ENCODE measurements at places on chromosomes 3 and 15.

DNA sequence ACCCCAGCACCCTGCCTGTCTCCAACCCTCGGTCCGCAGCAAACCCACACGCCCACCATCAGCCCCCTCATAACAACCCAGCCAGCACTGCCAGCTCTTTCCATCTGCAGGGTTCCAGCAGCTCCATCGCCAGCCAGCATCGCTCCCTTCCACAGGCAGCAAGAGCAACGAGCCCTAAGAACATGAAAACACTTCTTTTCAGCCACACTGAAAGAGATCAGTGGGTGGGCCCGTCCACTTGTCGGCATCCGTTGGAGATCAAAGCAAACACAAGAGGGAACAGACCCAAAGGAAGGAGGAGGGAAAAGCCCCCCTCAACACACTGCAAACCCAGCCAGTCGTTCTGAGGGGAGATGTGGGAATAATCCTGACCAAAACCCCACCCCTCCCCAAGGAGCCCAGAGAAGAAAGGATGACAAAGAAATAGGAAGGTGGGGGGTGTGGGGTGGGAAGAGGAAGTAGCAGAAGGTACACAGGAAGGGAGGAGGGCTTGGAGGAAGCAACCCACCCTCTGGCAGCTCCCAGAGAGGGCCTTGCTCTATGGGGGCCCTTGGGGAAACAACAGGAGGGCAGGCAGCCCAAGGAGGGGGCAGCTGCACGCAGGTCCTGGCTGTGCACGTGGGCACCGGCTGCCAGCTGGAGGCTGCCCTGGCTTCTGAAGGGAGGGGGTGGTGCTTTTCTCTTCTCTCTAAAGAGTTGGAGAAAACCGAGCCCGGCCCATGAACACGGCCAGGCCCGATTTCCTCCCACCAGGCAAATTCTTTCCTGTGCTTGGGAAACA is 473.6 kb upstream of the PROK2 start:
- DNase-seq = no peak

- DNase-seq = no peak
These were observed 26.1 kb upstream of the TM4SF4 start for GRCh38 chr3:149448331-149448831.

DNA sequence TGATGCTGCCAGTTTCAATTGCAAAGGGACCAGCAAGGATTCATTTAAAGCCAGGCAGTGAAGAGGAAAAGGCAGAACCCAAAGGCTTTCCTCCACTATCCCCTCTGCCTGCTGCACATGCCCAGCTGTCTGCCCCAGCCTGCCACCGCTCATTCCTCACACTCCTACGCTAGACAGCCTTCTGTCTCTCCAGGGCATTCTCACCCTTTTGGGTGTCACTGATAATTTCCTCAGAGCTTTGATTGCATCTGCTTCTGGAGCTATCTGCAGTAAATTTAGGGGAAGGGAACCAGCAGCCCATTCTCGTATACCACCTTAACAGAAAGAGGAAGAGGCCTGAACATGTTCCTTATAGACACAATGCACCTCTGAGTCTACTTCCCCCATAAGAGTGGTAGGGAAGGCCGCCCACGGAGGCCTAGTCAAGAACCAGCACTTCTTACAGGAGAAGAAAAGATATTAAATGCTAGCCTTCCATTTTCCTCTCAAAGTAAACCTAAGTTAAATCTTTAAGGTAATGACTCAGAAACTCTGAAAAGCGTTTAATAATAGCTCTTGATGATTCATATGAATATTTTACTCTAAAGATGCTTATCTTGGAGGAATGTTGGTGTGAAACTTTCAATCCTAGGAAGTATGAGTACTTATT is 20.9 kb downstream of the NUDT16 start:
- no peak for DNase-seq

- DNase-seq = no peak
These were observed 175.8 kb upstream of the MME start for GRCh38 chr3:154904328-154904727.

- DNase-seq = no peak
These were observed 349.3 kb downstream of the MAGI1 start for GRCh38 chr3:65689436-65689835.

- DNase-seq = no peak
These were observed 590.2 kb upstream of the TBL1XR1 start for GRCh38 chr3:177787279-177788041.

GRCh38 chr3:114863848-114864247 is 283.2 kb downstream of the ZBTB20 start:
- DNase-seq = no peak

DNA sequence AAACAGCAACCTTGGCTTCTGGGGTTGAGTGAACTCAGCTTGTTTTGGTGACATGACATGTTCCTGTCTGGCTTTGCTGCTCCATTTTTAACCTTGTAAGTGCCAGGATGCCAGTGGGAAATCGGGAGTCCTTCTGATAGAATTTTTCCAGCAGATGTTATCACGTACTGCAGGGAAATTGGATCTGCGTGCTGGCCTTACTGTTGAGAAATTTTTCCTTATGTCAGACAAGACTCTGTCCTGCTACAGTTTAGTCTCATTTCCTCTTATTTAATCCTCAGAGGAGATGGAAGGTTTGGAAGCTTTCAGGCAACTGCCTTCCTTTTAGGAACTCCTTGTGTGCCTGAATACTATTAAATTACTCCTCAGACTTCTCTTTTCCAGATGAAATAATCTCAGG is 80.6 kb downstream of the PGPEP1L start:
- no peak for DNase-seq

- DNase-seq = no peak
These were observed 114.6 kb upstream of the FLNB start for GRCh38 chr3:57893668-57894067.

GRCh38 chr15:60480888-60481287 is 1.9 kb upstream of the ICE2 start:
- no peak for DNase-seq

DNA sequence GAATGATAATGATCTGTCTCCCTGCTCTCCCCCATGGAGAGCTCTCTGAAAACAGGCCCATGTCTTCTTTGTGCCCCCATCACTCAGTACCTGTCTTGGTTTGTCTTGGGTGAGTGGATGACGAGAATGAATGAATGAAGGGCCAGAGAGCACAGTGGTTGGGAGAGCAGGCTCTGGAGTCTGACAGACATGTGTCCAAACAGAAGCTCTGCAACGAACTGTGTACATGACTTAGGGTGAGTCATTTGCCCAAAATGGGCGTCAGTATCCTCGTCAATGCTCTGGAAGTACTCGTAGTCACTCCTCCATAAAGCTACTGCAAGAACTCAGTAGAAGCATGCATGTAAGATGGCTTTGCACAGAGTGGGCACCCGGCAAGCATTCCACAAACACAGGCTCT is 170.2 kb upstream of the TLE3 start:
- DNase-seq = no peak

- DNase-seq = no peak
These were observed 27.4 kb downstream of the SLC7A14 start for GRCh38 chr3:170558427-170558826.

DNA sequence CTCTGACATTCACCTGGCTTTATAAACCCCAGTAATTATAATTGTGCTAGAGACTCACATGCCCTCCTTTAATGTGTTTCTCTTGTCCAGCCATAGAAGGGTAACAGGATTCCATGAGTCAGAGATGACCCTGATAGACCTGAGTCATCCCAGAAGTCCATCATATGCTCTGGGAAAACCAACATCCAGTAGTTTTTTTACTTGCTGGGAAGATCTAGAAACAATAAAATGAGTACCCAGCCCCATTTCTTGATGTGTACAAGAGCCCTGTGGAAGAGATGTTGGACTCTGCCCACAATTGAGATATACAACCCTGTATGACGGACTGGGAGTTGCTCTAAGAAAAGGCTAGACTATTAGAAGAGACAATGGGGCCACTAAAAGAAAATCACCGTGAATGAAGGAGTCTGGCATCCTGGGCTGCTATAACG is 22.4 kb upstream of the THUMPD3 start:
- DNase-seq = no peak

DNA sequence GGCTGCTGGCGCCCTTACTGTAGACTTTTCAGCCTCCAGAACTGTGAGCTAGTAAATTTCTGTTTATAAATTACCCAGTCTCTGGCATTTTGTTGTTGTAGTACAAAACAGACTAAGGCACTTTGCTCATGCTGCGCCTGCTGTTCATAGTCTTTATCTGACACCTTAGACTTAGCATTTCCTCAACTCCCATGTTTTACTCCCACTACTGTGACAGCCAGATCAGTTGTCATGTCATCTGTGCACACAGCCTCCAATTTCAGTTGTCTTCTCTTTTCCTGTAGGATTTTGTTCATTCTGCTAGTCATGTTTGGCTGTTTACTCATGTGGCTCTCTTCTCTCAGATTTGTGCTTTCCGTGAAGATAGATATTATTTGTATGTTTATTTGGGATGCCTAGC is 62.0 kb downstream of the TCF12 start:
- DNase-seq = no peak

DNA sequence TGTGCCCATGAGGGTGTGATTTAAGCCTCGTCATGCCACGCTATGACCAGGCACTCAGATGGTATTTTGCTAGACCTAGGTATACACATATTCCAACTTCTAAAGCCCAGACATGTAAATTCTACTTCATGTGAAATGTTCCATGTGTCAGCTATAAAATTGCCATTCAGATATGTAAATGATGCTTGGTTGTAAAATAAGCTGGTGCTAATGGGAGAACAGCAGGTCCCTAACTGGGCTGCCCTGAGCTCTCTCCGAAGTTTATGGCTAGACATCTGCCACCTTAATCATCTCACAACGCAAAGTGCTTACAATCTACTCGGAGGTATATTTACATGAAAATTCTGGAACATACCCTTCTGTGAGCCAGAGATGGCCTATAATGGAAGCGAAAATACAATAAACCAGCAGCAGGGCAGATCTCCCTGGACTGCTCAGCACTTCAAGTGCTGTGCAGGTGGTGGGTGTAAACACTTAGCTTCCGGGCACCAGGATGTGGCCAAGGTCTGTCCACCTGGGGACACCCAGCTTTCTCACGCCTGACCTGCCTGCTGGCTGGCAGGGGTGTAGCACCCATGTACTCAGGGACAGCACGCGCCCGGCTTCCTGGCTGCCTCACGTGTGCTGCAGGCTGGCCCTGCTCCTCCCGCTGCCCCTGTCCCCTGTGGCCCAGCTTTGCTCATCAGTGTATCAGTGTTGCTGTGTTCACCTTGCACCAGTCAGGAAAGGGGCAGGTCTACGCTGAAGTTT is 82.0 kb downstream of the CHDH start:
- no peak for DNase-seq

- no peak for DNase-seq
These were observed 118.6 kb downstream of the ANO10 start for GRCh38 chr3:43503067-43503728.

- no peak for DNase-seq
These were observed 46.8 kb downstream of the EOMES start for GRCh38 chr3:27675287-27675686.

Data from stimulated activated CD4-positive, alpha-beta T cell treated with anti-CD3 and anti-CD28 coated beads, Interleukin-1b, Interleukin-23, amount 100 ng/mL, for 1 hour (primary cell).